Fibroblast of skin of abdomen (primary cell): ENCODE measurements at places on chromosomes 1 and 21.

DNA sequence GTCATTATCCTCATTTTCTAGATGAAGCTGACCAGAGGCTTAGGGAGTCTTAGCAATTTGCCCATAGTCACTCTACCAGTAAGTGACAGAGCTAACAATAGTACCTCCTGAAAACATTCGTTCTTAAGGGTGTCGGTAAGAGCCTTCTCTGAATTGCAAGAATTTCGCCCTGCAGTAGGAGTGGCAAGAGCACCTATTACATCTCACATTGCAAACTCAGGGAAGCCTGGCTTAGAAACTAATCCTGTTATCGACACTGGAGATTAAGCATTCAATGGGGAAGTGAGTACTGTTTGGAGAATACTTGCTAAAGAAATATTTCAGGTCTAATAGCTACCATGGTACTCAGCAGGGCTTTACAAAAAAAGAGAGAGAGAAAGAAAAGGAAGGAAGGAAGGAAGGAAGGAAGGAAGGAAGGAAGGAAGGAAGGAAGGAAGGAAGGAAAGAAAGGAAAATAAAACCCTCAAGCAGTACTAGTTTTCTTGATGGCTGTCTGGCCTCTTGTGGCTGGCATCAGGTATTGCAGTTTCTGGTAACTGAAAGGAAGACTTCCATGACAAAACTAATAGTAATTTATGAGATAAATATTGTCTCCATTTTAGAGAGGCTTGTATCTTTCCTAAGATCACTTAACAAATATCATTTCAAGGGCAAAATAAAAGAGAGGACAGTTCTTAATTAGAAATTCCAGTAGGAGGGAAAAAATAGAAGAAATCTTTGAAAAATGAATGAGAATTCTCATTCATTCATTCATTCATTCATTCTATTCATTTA, 10.4 kb downstream of the C1orf226 start:
- peak; percentile 42 for DNase-seq

DNA sequence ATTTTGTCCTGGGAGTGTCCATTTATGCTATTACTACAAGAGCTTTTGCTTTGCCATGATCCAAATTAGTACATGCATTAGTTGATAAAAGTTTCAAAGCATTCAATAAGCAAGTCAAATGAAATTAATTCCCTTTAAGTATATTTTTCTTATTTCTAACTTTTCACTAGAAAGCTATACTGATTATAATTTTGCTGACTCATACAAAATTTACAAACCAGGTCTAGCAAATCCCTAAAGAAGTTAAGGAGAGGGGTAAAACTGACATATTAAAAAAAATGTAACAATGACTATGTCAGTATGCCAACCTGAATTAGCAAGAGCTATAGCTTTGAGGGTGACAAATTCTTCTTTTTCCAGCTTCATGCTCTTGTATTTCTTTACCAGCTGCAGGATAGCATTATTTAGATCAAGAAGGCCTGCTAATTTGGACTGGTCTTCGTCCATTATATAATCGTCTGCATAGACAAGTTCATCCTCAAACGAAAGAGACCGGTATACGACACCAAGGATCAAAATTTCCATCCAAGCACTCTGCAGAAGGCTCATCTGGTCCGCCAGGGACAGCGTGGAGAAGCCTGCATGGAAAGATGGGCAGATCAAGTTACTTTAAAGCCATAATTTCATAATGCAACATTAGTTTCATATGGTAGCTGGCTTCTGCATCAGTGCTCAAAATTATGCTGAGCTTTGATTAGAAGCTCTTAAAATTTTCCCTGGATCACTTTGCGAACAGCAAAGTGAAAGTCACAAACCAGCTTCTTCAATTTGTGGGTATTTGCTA, 95.8 kb upstream of the USH2A start:
- no peak for DNase-seq

- DNase-seq, result peak; percentile 89
These were observed 36.9 kb upstream of the TARBP1 start for GRCh38 chr1:234515821-234516241.

DNA sequence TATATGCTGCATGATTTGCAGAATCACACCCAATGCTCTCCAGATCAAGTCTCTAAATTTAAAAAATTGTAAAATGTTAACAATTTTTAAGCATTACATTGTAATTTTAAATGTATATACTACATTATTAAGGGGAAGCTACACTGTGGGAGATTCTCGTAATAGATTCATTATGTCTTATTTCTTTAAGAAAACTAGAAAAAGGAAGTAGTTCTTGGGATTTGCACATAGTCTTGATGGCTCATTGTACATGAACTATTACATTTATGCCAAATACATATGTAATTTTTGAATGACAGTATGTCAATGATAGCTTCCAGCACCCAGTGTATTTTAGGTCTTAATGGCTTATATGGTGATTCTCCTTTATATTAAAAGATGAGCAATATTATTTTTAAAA, 250.3 kb downstream of the PTPRC start:
- no peak for DNase-seq

- no peak for DNase-seq
These were observed 992 bp downstream of the S100A7A start for GRCh38 chr1:153417136-153417888.

DNA sequence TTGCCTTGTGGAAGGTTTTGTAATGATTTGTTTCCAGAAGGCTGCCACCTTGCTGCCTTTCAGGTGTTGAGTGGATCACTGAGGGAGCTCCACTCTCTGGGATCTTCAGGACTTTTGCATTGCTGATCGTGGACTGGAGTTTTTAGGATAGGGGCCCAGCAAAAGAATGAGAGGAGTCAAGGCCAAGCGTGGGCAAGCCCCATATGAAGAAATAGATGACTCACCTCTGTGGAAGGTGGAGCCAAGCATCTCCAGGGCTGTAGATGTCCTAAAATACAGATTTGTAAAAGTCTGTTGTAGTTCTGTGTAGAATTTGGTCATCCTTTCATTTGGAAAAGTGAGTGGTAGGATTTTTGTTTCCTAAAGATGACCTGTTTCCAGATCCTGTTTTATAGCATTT, 67.0 kb downstream of the ST3GAL3 start:
- peak; percentile 71 for DNase-seq

GRCh38 chr1:162310337-162310736, 66.3 kb downstream of the SPATA46 start:
- DNase-seq, result peak; percentile 47

DNA sequence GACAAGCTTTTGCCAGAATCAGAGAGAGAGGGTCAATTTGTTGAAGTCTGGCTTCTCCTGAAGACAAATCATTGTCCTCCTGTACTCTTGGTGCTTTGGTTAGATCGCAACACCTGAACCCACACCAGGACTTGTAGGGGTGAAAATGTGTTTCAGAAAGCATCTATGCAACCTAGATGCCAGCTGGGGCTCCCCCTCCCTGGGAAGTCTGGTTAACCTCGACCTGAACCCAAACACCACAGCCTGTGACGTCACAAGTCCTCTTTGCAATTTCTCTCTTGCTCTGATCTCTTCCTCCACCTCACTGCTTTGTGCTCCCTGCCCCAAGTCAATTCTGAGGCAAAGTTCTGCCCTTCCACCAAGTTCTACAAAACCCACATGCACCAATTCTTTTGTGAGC, 42.8 kb upstream of the USP24 start:
- no peak for DNase-seq

DNA sequence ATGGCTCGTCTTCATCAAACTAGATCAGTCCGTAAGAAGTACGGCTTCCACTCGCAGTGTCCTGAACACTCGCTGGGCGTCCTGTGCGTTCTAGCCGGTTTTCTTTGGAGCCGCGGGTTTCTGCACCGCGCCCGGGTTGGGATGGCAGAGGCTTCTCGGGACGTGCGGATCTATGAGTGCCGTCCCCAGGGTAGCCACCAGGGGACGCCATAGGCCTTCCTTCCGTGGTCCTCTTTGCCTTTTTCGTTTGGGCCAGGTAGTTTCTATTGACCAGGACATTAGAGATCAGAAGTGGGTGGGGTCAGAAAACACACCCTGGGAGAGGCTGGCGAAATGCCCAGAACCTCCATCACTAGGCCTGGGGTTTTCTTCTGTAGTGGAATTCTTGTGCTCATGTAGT, 273.8 kb downstream of the FAM72C start:
- DNase-seq, result no peak

GRCh38 chr1:228723287-228723686, 12.0 kb upstream of the RHOU start:
- DNase-seq, result no peak

GRCh38 chr1:54499360-54500106, 48.5 kb upstream of the ACOT11 start:
- DNase-seq, result peak; percentile 64

DNA sequence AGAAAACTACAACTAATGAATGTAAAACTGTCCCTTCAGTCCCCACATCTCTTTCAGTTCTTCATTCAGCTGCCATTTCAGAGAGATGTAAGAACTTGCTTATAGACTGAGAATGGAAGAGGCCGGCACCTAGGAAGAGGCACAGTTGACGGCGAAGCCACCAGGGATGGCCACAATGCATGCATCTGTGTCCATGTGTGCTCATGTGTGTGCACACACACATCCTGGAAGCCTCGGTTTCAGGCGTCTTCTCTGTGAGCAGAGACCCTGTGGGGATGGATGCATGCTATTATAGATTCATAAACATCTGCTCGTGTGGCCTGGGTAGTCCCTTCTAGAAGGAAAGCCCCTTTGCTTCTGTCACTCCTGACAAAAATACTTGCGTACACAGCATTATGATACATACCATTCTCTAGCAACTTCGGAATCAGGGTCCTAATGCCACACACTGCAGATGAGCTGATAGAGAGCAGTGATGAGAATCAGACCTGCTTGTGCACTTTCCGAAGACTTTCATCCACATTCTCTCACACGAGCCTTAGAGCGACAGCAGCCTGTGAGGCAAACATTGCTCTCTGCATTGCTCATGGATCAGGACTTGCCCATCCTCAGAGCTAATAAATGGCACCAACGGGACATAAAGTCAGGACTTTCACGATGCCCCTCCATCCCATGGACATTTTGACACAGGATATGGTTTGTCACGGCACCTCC, 12.4 kb upstream of the GPR61 start:
- DNase-seq, result no peak

DNA sequence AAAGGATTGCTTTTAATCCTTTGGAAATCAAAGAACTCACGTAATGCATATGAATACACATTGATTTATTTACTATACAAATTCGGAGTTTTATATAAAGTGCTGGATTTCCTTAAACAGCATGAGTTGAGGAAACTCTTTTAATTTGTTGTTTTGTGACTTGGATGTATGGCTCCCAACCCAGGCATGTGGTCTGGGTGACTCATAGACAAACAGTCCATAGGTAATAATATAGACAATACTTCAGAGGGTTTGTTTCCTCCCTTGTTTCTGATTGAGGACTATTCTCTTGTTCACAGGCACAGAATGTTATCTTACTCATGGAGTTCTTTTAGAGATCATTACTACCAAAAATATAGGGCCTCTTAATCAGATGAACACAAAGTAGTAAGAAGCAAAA, 43.8 kb downstream of the XPR1 start:
- peak; percentile 4 for DNase-seq

GRCh38 chr1:3315399-3316339, 138.8 kb upstream of the ARHGEF16 start:
- no peak for DNase-seq

GRCh38 chr1:63804829-63805484, 31.1 kb downstream of the ROR1 start:
- no peak for DNase-seq

GRCh38 chr1:32627596-32628162, 22.7 kb downstream of the ZBTB8OS start:
- DNase-seq, result no peak

DNA sequence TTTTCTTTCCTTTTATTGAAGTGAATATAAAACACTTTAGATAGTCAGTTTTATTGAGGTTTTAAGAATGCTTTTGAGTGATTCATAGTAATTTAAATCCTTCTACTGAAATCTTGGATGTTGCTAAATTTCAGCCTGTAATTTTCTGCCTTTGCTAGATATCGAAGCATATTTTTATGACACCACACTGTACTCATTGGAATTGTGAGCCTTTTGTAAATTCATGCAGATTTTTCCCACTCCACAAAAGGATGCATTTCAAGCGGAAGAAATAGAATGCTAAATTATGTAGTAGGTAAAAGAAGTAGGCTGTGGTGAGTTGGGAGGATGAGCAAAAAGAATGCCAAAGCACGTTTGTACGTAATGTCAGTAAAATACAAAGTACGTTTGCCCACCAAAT, 13.8 kb downstream of the SNX7 start:
- DNase-seq, result peak; percentile 18

DNA sequence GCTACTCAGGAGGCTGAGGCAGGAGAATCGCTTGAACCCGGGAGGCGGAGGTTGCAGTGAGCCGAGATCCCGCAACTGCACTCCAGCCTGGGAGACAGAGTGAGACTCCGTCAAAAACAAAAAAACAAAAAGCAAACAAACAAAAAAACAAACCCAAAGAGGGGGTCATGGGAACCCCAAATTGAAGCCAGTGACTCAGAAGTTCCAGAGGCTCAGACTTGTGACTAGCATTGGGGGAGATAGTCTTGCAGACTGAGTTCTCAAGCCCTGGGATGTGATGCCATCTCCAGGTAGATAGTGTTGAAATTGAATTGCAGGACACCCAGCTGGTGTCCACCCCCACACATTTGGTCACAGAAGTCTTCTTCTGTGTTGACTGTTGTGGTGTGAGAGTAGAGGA, 24.9 kb upstream of the ENO1 start:
- peak; percentile 26 for DNase-seq

DNA sequence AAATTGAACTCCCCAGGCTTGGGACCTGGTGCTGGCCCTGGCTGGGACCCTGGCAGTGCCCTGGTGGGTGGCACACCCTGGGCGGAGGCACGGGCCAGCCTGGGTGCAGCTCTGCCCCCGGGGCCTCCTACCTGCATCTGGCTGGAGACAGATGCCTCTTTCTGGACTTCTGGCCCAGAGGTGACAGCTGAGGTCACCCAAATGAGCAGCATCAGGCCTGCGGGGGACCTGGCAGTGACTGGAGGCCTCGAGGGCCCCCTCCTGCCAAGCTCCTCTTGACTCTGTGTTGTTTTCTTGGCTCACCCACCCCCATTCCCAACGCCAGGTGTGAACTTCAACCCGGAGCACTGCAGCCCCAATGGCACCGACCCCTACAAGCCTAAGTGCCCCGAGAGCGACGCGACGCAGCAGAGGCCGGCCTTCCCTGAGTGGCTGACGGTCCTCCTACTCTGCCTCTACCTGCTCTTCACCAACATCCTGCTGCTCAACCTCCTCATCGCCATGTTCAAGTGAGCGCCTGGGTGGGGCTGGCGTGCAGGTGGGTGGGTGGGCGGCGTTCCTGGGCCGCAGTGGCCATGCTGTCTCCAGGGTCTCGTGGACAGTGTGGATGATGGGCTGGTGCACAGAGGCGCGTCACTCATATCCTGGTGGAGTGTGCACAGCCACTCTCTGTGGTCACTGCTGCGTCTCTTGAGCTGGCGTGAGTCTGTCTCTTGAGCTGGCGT, 41.6 kb upstream of the LRRC3 start:
- DNase-seq, result no peak
